ENCODE measurements at places on chromosomes 2 and 18.

- DNase-seq = no peak
Observed at GRCh38 chr18:22551536-22552151, 133.9 kb upstream of the CTAGE1 start.

DNA sequence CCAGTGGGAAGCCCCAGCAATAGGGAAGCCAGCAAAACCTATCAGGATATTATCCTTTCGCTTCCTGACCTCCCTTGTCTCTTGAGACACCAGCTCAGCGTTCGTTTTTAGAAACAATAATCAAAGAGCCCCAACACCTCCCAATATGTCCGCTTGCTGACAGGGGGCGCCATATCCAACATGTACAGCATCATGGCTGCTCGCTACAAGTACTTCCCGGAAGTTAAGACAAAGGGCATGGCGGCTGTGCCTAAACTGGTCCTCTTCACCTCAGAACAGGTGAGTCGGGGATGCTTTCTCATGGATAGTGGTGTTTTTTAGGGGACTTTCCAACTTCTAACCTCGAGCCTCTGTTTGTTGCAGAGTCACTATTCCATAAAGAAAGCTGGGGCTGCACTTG is 28.7 kb downstream of the GAD1 start:
- no peak for DNase-seq

- DNase-seq = no peak
Observed at GRCh38 chr2:162070228-162070936, 3.6 kb downstream of the DPP4 start.

GRCh38 chr2:63270717-63271116 is 220.1 kb downstream of the OTX1 start:
- no peak for DNase-seq

GRCh38 chr2:188869550-188869949 is 104.6 kb upstream of the COL3A1 start:
- DNase-seq = no peak

GRCh38 chr18:62739911-62740310 is 24.6 kb downstream of the PHLPP1 start:
- no peak for DNase-seq

- DNase-seq = no peak
Observed at GRCh38 chr2:168396131-168396530, 59.9 kb upstream of the CERS6 start.

DNA sequence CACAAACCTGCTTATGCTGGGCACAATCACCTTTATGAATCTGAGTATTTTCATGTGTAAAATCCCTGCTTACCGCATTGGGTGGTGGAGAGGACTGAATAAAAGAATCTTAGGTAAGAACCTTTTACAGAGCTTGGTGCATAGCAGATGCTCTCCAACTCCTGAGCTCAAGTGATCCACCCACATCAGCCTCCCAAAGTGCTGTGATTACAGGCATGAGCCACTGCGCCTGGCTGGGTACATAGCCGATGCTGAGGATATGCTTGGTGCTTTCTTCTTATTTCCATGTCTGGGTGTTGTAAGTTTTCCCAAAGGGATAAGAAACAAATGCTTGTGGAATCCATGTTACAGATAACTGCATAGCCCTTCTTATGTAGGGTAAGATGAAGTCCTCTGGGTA is 244.3 kb upstream of the PXDN start:
- no peak for DNase-seq

- DNase-seq = no peak
Observed at GRCh38 chr18:21451851-21452250, 148.7 kb downstream of the ESCO1 start.

DNA sequence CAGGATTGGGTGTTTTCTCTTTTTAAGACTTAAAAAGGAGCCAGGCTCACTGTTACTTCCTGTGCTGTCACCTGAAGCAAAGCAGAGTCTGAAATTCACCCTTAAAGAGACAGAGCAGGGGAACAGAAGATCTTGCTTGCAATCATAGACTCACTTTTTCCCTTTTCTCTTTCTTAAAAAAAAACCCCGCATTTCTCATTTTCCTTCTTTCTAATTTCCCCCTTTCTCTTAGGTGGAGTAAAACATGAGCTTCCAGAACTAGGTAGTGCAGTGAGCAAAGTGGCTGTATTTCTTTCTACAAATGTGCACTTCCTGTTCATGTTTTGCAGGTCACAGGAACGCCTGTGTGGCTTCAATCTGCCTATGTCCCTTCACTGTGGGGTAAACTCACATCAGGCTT is 381.2 kb downstream of the LPIN1 start:
- DNase-seq = no peak

DNA sequence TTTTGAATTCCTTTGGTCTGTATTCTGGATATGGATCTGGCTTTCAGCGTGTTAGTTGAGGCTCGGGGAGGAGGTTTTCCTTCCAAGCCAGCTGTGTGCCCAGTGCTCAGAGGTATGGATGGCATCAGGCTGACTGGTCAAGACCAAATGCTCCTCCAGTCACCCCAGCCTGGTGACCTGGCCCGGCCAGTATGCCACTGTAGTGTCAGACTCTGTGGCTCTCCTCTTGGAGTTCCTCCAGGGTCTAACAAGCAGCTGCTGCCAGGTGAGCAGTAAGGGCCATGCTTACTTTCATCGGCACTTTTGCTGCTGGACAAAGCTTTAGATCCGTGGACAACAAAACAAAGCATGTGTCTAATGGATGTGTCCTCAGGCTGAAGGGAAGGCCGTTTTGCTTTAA is 44.1 kb downstream of the CABLES1 start:
- DNase-seq = no peak

- no peak for DNase-seq
Observed at GRCh38 chr2:207238831-207239701, 73.3 kb upstream of the KLF7 start.

DNA sequence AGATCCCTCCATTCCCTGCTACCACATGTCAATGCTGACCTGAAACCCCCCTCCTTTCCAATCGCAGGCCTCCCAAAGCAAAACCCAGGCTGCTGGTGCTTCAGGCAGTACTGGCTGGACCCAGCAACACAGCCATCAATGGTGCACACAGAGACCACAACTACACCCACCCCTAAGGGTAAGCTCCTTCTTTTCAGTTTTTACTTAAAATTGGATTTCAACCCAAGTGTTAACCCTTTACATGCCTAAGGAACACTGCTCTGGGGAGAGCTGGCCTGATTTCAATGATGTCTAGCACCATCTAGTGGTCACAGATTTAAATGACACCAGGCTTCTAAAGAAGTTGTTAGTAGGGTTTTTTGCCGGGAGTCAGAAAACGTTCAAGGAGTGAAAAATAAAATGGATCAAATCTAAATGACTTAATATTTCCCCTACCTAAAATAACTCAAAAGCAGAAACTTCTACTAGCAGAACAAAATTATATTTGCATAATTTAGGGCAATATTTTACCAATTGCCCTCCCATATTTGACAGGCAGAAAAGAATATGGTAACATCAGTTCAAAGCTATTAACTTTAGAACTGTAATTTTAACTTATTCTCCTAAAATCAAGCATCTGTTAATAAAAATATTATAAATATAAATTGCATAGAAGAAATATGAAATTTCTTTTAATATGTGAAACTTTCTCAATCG is 24.6 kb downstream of the FECH start:
- no peak for DNase-seq

DNA sequence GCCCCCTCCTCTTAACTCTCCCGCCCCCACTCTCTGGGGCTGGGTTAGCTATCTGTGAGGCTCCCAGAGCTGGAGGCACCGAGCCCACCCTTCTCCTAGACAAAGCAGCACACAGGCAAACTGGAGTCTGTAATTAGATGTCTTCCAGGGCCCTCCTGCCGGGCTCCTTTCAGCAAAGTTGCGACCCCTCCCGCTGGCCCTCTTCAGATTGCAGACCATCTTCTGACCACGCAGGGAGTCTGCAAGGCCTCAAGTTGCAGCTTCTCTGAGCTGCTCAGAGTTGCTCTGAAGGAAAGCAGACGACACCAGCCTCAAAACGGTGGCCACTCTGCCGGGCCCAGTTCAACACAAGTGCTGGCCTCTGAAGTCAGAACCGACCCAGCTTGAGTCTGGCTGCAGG is 228.4 kb upstream of the COPS8 start:
- no peak for DNase-seq

- DNase-seq = no peak
Observed at GRCh38 chr2:71665168-71666093, 212.1 kb downstream of the DYSF start.

DNA sequence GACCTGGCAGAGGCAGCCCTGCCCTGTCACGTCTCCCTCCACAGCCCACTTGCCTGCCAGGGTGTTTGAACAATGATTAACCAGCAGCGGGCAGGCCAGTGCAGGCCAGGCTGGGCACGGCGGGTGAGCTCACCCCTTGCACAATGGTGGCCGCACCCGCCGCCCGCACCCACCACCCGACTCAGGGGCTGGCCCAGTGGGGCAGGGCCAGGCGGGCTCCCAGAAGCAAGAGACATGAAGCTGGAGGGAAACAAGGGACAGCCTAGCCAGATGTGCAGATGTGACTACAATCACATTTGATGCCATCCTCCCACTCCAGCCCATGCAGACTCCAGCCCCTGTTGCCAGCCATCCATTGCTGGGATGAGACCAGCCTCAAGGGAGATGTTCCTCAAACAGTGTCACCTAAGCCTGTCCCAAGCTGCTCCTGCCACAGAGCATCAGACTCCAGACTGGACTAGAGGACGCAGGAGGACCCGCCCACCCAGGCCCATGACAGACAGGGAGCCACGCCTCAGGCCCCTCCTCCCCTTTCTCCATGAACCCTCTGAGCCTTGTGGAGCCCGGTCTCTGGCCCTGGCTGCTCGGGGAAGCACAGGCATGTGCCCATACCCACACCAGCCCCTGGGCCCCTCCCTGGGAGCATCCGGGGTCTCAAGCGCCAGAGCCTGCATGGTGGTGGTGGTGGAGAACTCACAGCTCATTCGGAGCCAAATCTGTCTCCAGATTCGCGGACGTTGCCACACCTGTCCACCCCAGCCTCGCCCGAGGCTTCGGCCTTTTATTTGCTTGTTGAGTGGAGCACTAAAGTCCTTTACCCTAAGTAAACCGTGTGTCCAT is 45.0 kb downstream of the SDC1 start:
- no peak for DNase-seq
